SW 1271 (cell line): ENCODE measurements at places on chromosomes 1 and 21.

GRCh38 chr1:150259758-150260669, 2.4 kb downstream of the CA14 start:
- DNase-seq = no peak

GRCh38 chr1:155122308-155122707, 5.4 kb upstream of the EFNA1 start:
- no peak for DNase-seq

DNA sequence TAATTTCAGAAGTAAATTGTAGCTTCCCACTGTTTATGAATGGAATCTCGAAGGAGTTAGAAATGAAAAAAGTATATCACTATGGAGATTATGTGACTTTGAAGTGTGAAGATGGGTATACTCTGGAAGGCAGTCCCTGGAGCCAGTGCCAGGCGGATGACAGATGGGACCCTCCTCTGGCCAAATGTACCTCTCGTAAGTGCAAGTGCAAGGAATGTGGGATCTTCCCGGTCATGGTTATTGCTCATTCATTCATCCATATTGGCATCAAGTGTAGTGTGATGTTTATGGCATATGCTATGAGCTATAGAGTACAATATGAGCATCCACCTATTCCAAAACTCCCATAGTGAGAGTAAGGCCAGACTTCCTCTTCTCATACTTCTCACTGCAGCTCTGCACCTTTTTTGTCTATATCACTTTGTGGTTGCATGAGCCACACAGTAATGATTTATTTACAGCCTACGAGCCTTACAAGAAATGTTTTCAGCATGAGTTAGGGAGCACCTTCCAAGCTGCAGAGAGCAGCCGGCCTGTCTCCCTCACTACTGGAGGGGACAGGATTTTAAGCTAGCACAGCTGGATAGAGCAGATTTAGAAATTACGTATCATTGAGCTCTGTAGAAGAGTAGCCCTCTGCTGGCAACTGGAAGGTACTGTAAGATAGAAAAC, 24.9 kb upstream of the CR1L start:
- DNase-seq = peak; percentile 18

GRCh38 chr1:58325866-58326265, 220.7 kb downstream of the OMA1 start:
- DNase-seq = no peak

DNA sequence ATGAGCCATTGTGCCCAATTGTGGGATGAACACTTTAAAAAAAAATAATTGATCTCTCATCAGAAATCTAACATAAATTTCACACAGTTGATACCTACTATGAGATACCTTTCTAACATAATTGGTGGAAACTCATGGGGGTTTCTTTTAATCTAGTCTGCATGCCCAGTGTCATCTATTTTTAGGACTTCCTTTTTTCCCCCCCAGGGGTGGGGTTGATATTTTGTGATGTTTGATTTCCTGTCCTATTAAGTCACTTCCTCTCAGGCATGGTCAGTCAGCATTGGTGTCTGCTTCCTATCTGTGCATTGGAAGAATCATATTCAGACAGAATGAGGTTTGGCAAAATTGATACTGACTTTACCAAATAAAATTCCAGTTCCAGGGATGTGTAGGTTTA, 21.5 kb downstream of the NFYC start:
- DNase-seq = no peak

GRCh38 chr1:31564606-31564989, 11.7 kb upstream of the TINAGL1 start:
- no peak for DNase-seq

- no peak for DNase-seq
Observed at GRCh38 chr1:204254031-204254661, 40.4 kb upstream of the GOLT1A start.

DNA sequence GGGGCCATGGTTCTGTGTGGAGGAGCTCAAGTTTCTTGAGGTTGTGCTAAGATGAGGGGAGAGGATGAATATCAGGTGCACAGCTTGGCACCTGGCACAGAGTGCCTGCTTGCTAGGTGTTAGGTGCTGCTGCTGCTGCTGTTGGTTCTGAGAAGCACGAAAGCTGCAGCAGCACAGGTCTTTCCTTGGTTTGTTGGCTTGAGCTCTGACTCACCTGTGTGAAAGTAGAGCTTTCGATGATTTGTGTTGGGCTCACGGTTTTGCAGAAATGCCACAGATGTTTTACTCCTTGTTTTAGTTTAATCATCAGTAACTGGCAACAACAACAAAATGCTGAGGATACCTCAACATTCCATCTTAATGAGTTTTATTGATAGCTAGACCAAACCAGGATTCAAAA, 221.6 kb downstream of the BRINP2 start:
- DNase-seq = no peak

DNA sequence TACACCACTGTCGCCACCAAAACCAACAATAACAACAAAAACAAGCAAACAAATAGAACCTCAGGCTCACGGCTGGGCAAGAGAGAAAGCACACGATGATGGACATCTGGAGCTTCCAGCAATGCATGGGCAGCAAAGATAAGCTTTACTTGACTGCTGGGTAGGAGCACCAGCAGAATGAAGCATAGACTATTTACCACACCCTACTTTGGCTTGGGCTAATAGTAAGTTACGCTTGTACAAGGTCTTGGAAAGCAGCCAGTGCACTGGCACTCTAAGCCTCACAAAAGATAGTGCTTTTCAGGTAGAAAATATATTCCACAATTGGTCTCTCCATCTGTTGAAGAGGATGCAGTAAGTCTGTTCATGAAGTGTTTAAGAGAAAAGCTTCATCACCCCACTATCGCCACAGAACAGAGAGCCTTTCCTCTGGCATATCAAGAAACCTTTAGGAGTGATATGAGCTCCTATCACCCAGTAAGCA, 13.6 kb downstream of the ADIPOR1 start:
- DNase-seq = no peak

- DNase-seq = no peak
Observed at GRCh38 chr21:44658913-44659595, 1.3 kb downstream of the KRTAP12-3 start.

GRCh38 chr1:150295476-150295875, 1.8 kb downstream of the MRPS21 start:
- no peak for DNase-seq

GRCh38 chr1:67171574-67171955, 5.3 kb downstream of the IL23R start:
- no peak for DNase-seq

DNA sequence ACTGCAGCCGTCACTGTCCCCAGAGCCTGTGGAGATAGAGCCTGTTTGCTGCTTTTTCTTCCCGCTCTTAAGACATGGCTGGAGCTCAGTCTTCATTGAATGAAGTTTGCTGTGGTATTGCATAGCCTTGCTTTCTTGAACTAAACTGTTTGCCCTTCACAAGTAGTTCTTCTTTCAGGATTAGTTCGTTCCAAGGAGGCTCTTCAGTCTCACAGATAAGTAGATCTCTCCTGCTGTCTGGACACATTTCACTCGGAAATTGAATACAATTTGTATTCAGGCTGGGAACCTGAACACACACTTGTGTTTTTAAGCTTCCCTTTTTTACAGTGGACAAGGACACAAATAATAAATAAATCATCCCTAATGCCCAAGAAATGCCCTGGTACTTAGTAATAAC, 34.7 kb downstream of the IFNAR1 start:
- no peak for DNase-seq

- DNase-seq = no peak
Observed at GRCh38 chr1:233869680-233870079, 34.8 kb upstream of the SLC35F3 start.

- no peak for DNase-seq
Observed at GRCh38 chr1:43065616-43066399, 106.3 kb downstream of the EBNA1BP2 start.

DNA sequence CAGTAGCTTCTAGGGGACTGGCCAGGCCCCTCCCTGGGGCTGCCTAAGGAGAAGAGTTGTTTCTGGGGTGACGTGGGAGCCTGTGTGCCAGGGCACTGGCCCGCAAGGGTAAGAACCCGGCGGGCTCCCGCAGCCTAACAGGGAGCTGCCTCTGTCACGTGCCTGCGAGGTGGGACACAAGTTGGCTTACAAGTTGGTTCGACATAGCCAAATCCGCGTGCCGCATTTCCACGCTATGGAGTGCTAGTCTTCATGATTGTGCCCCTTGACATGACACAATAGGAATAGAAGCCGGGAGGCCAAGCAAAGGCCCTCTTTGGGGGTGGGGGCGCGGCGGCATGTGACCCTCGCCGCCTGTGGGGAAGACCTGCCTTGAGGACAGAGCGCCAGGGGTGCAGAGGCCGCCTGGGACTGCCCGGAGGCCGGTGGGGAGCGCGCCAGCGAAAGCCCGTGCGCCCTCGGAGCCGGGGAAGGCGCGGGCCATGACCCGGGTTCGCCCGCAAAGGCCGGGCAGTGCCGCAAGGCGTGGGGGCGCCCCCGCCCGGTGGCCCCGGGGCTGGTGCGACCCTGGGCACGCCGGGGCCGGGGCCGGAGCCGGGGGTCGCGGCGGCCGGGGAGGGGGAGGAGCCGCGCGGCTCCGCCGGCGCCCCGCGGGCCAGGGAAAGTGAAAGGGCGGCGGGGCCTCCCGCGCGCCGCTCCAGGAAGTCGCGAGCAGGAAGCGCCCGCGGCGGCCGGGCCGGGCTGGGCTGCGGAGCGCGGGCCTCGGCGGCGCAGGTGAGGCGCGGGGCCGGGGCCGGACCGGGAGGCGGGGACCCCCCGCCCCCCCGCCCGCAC, at the start of gene SLC37A1:
SLC37A1 (plus strand) TSS at position 702 of the 834 bp plus-strand sequence. CDS start 4,603 bp downstream, outside the sequence.
- DNase-seq = no peak

DNA sequence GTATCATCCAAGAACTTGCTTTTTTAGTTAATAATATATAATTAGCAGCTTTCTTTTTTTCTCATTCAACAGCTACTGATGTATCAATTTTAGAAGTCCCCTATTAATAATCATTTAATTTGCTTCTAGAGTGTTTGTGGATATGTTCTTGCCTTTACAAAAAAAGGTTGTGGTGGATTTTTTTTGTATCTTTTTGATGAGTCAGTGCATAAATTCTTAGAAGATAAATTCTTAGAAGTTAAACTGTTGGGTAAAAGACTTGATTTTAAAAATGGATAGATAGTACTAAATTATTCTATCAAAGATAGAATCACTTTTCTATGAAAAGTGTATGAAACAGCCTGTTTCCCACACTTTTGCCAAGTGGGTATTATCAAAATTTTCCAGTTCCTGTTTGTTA, 11.9 kb downstream of the FGGY start:
- DNase-seq = no peak

- no peak for DNase-seq
Observed at GRCh38 chr1:211842518-211842917, 12.0 kb upstream of the LPGAT1 start.

GRCh38 chr1:31548534-31548906, 27.8 kb upstream of the TINAGL1 start:
- no peak for DNase-seq
